ENCODE measurements at places on chromosomes 12 and 14.

- no peak for DNase-seq
Measured at GRCh38 chr14:83162361-83162929, 1628.8 kb upstream of the SEL1L start.

DNA sequence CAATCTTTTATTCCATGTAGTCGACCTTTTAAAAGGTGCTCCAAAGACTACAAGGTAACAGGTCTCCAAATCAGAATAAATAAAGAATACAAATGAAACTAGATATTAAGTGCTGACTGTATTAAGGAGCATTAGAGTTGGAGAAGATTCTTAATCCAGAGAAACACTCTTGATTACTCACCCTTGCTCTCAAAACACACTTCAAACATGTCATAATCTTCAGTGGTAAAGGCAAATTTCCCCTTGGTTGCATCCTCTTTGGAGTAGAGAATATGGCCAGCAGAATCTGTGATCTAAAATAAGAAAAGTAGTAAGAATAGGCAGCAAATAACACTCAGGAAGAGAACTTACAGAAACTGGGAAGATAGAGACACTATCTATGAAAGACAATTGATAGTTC, 24.6 kb downstream of the TMED10 start:
- DNase-seq = no peak

DNA sequence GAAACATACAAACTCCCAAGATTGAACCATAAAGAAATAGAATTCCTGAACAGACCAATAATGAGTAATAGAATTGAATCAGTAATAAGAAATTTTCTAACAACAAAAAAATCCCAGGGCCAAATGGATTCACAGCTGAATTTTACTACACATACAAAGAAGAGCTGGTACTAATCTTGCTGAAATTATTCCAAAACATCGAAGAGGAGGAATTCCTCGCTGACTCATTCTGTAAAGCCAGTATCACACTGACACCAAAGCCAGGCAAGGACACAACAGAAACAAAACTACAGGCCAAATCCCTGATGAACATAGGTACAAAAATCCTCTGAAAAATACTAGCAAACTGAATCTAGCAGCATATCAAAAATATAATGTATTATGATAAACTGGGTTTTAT, 367.8 kb upstream of the CLEC14A start:
- DNase-seq = no peak

DNA sequence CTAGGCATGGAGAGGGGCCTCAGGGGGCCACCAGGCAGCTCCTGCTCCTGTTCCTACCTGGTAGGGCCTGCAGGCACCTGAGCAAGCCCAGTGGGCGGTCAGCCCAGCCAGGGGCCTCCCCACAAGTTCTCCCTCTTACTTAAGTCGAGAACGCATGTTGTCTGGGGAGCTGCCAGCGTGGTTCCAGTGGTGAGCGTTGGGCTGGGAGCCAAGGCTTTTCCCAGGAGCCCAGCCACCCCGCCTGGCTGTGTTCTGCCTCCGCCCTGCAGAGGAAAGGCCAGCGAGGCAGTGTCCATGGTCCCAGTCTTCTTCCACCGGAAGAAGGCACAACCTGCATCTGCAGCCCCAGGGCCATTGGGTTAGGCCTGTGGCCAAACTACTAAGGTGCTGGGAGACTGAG, 1.4 kb downstream of the C14orf180 start:
- DNase-seq = no peak

DNA sequence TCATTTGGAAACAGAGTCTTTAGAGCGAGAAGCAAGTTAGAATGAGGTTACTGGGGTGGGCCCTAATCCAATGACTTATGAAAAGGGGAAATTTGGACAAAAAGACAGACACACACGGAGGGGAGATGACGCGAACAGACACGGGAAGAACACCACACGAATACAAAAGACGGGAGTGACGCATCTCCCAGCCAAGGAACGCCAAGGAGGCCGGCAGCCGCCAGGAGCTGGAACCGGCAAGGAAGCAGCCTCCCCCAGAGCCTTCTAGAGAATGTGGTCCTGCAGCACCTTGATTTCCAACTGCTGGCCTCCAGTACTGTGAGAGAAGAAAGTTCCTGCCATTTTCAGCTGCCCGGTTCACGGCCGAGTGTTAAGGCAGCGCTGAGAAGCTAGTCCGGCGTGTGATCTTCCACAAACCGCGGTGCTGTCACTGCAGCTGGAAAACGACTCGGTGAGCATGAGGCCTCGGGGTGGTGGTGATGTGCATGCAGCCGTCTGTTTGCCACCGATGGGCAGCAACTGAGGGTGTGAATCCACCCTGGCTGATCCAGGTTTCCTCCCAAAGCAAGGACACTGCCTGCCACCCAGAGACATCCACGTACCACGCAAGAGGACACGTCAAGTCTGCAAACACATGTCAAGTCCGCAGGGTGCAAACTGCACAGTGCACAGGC, 124.5 kb downstream of the NCOR2 start:
- no peak for DNase-seq

DNA sequence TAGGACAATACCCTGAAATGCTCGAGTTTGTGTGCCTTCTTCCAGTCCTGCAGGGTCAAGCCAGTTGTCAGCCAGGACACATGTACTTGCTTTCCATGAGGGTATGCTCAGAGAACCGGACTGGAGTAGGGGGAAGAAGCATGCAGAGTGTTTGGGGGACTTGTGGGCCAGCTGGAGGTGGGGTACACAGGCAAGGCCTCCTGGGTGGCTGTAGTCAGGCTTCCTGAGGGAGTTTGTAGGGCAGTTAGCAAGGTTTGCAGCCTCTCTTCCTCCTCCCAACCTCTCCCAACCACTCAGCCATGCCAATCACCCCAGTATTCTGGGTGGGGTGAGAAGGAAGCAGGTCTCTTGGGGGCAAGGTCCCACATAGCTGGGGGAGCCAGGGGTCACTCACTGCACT, 47.0 kb upstream of the RHOJ start:
- DNase-seq = no peak

GRCh38 chr12:55515696-55516095, 23.5 kb downstream of the OR6C68 start:
- DNase-seq = no peak

- DNase-seq = no peak
Measured at GRCh38 chr14:96888158-96888557, 91.0 kb downstream of the VRK1 start.

GRCh38 chr12:56632701-56633467, 2.8 kb upstream of the BAZ2A start:
- no peak for DNase-seq

- DNase-seq = no peak
Measured at GRCh38 chr12:8034802-8035201, 2.3 kb downstream of the FOXJ2 start.

- DNase-seq = no peak
Measured at GRCh38 chr12:92070864-92071445, 74.7 kb downstream of the BTG1 start.

DNA sequence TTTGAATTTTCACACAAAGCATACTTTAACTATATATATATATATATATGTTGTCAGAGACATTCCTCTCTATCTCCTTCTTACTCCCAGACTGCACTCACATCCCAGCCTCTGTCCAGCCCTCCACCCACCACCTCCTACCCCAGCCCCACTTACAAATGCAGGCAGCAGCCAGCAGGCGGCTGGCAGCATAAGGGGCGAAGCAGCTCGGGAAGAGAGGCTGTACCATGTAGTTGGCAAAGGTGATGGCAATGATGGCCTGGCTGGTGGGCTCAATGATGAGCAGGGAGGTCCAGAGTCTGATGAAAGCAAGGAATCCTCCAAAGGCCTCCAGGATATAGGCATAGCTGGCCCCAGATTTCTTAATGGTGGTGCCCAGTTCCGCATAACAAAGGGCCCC, 2.5 kb downstream of the SLC7A7 start:
- no peak for DNase-seq

GRCh38 chr12:3241621-3242020, 164.4 kb downstream of the TSPAN9 start:
- DNase-seq = no peak

DNA sequence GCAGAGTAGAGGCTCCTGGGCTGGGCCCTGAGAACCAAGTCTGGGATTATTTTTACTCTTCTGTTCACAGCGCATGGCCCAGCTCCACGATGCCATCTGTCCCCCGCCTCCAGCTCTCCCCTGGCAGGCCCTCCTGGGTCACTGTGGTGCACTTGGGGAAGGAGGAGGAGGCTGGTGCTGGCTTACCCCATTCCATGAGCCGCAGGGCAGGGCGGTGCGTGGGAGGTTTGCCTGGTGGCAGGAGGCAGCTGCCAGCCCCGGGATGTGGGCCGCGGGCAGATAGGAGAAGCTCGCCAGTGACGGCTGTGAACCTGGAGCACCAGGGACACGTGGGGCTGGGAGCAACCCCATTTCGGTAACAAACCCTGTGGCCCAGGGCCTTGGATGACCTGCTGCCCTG, 23.2 kb downstream of the TEAD4 start:
- DNase-seq = no peak

GRCh38 chr12:9273276-9273675, 65.1 kb upstream of the PZP start:
- DNase-seq = no peak

- DNase-seq = no peak
Measured at GRCh38 chr12:41103614-41104013, 84.5 kb upstream of the PDZRN4 start.

DNA sequence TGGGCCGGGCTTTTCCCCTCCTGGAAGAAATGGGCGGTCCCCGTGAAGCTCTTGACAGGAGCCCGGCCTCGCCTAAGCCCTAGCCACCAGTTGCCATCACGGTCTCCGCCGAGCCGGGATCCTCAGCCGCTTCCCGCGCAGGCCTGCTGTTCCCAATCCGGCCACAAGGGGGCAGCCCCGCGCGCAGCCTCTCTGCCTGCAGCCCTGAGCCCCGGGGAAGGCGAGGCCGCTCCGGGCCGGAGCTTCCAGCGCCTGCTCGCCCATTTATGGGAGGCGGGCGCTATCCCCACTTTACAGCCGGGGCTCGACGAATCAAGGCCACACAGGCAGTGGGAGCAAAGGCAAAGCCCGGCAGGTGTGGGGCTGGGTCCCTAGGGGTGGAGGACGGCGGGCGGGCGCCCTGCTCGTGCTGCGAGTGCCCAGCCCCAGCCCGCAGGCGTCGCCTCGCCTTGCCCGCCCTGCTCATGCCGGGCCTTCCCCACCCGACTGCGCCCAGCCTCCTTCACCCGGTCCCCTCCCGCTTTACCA, 61.5 kb downstream of the LGMN start:
- peak; percentile 20 for DNase-seq
